ENCODE measurements at places on chromosomes 1 and 21.

- DNase-seq = no peak
Observed at GRCh38 chr1:75693551-75693950, 31.0 kb upstream of the ACADM start.

DNA sequence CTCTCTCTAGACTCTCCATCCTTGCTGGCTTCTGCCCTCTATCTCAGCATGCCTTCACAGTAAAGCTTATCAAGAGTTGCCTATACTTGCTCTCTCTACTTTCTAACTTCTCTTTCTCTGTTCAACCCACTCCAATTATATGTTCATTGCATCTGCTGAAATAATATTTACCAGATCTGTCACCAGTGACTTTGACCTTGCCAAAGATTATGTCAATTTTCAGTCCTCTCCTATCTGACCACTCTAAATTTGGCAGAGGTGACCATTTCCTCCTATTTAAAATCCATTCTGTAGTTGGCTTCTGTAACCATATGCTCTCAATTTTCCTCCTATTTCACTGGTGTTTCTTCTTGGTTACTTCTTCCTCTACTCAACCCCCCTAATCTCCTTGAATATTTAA is 38.8 kb upstream of the DR1 start:
- DNase-seq = no peak

DNA sequence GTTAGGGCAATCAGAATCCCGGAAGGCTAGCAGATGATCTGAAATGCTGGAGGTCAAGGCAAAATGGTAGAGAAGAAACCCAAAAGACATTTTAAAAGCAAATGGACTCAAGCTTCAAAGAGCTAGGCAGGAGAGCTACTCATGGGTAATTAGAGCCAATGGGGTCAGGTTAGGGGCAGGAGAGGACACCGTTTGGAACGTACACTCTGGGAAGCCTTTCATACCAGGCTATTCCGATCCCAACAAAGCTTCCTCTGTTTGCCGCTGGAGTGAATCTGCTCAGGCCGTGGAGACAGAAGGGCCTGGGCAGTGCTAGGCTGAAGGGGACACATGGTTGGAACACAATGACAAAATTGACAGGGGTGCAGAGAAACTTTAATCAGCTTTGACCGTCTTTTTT is 346.6 kb downstream of the RPS6KC1 start:
- DNase-seq = no peak

DNA sequence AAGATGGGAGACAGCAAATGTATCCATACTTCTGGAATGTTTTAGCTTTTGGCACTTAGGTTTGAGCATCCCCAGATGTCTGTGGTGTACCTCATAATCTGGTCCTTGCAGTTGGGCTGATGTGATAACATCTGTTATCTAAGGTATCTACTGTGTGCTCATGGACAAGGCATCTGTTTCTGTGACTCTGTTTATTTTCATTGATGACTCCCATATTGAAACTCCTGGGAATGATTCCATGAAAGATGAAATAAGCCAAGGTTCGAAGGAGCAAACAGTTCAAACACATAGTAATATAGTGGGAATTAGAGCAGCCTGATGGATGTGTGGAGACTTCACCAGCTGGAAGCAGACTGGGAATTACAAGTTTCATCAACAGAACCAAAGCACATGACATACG is 20.7 kb upstream of the TRIM45 start:
- DNase-seq = no peak

GRCh38 chr1:26598890-26599289 is 69.3 kb downstream of the RPS6KA1 start:
- no peak for DNase-seq

GRCh38 chr1:119367432-119368124 is 1.0 kb upstream of the HAO2 start:
- no peak for DNase-seq

- no peak for DNase-seq
Observed at GRCh38 chr1:42797979-42798378, 13.2 kb downstream of the TMEM269 start.

DNA sequence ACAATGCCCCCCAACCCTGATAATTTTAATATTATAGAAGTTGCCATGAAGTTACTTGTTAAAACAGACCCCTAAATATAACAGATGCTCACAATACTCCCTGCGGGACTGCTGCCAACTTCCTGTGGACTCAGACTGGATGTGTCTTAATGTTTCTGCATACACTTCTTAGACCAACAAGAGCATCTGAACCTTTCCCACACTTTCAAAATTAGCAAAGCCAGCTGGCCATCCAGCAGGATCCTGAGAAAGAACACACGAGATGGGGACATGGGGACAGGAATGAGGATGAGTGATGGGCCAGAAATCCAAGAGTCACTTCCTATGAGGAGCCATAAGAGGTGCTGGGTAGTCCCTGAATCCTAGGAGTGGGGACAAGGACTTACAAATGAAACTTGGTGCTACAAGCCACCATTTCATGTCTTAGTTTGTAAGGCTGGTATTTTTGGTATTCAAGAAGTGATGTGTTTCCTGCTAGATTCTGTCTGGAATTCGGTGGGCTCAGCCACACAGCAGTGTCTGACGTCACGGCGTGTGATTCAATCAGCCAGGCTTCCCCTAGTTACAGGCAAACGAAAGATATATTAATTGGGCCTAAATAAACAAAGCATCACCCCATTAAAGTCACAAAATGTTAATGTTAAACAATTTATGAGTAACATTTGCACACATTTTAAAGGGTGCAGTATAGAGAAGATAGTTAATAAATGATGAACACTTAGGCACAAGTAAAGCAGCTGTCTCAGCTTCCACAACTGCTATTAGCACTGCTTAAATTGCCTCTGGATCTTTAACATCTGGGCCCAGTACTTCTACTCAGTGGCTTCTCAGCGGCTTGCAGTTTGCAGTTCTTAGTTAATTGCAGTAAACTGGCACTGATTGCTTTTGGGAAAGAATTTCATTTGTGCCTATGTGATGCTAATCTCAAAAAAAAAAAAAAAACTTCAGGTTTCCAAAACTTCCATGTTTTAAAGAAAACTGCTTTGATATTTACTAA is 41.2 kb upstream of the RGS8 start:
- DNase-seq = no peak

DNA sequence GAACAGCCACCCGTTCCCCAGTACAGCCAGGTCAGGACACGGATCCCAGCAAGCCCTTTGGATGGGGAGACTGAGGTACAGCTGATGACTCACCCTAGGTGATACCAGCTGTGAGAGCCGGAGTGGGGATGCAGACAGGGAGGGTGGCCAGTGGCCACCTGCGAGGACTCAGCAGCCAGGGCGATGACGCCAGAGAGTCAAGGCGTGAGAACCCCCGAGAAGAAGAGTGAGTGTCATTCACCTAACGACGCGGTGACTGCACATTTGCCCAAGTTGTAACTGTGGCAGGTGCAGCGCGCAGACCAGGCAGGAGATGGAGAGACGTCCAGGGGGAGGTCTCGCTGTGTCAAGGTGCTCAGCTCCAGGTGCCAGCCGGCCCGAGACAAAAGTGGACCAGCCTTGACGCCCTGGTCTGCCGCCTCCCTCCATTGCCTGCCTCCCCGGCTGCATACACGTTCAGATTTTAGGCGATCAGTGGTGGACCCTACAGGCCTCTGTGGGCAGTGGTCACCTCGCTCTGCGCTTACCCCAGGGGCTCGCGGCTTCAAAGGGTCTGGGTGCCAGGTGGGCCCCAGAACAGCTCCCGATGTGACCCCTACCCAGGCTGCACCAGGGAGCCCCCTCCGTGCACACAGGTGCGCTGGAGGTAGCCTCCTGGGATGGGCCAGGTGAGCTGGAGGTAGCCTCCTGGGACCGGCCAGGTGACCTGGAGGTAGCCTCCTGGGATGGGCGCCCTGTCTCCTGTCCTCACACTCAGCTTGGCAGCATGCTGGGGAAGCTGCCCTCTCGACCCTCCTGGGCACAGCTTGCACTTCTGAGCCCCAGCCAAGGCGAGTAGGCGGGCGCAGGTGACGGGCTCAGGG is 11.9 kb downstream of the LRRC3 start:
- no peak for DNase-seq

DNA sequence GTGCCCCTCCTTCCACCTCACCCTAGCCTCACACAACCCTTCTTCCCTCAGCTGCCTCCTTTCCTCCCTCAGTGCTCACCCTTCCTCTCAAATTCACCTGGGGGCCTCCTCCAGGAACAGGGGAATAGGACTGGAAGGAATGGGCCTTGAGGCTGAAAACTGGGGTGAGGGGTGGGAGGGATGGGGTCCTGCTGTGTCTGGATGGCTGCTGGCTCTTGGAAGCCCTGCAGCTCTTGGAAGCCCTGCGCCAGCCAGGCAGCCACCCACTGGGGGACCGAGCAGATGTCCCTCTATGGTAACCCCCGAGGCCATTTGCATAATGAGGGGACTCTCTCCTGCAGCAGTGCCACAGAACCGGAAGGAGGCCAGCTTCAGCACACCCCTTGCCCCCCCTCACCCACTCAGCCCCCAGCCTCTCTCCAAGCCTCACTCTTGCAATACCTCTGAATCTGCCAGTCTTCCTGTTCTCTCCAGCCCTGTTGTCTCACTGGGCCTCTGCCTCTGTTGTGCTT is 85.2 kb downstream of the KIRREL1 start:
- DNase-seq = no peak

Measured in T-helper 1 cell (primary cell).